ENCODE measurements at places on chromosomes 16 and 17.
A peak's percentile ranks its signal among the peaks of the same experiment; 100 is the strongest.

GRCh38 chr17:1454541-1454940, 1.5 kb downstream of the CRK start:
- DNase-seq, result no peak

GRCh38 chr17:76240461-76241203, at the start of gene RNF157:
Gene RNF157, minus strand, starts transcription at chr17:76240493. Its CDS starts 253 bp downstream, at chr17:76240240.
- DNase-seq, result no peak

DNA sequence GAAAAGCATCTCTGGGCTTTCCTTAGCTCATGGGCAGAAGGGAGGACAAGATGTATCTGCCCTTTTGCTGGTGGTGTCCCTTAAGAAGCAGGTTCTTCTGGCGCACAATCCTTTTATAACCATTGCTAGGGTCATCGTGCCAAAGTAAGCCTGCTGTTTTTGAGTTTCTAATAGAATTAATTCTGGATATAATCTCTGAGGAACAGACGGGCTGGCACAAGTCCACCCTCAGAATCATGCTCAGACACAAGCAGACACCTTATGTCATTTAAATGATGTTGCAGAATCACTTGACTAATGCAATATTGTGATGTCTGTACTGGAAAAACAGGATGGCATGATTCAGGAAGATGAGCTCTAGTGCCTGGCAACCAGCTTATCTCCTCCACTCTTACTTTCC, 18.8 kb upstream of the MMD start:
- no peak for DNase-seq

- no peak for DNase-seq
Observed at GRCh38 chr16:88315543-88316105, 67.1 kb upstream of the ZNF469 start.

GRCh38 chr17:46117850-46118696, 75.2 kb downstream of the KANSL1 start:
- no peak for DNase-seq

DNA sequence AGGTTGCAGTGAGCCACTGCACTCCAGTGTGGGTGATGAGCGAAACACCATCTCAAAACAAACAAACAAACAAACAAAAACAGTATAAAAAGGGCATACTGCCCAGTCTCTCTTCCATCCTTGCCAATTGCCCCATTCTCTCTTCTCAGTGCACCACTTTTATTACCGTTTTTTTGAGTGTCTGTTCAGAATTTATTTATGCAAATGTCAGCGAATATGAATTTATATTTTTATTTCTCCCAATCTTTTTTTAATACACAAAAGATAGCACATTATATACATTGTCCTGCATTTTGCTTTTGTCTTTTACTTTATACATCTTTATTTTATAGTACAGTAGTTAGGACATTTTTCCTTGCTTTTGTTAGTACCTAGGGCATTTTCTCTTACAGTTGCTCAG, 19.6 kb downstream of the RNF135 start:
- no peak for DNase-seq

GRCh38 chr16:77918809-77919707, 103.3 kb upstream of the CLEC3A start:
- DNase-seq, result no peak

- DNase-seq, result no peak
Observed at GRCh38 chr16:58187665-58188421, 10.1 kb downstream of the CSNK2A2 start.

DNA sequence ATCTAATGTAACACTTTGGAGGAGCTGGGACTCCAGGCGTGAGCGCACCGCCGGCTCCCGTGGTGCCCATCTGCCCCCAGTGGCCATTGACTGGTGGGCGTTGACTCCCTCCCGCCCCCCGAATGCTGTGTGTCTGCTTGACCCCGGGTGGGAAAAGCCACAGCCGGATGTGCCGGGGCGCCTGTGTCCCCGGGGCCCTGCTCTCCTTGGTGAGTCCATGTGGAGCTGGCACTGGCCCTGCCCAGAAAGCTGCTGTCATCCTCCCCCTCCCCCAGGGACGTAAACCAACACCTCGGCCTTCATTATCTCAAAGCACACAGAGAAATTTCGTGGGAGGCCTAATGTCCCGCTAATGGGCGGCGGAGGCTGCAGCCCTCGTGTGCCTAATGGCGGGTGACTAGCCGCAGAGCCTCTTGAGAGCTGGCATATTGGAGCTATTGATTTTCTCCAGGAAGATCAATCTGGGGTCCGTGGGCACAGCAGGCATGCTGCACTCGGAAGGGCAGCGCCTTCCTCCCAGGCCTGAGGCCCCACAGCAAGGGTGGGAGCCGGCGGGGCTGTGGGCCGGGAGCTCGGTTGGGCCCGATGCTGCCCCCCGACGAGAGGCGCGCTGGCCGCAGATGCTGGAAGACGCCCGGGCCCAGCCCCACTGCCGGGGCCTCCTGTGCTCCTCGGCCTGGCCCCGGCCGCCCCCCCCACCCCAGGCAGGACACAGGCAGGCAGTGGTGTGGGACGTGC, 4.0 kb upstream of the PERCC1 start:
- no peak for DNase-seq

GRCh38 chr17:68324114-68324513, 32.8 kb downstream of the ARSG start:
- no peak for DNase-seq

GRCh38 chr17:65456368-65457151, 104.9 kb downstream of the AXIN2 start:
- no peak for DNase-seq

DNA sequence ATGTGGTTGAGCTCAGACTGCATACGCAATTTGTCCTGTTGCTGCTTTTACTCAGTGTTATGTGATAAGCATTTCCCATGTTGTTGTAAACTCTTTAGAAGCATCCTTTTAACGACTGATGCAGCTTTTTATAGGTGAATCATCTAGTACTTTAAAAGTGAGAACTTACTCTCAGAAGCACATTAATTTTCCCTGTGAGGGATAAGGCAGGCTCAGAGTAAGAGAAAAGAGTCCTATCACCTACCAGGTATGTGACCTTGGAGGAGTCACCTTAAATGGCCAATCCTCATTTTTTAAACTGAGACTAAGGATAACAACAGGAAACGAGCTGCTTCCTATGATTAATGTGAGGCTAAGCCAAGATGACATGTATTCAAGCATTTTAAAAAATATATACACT, 34.4 kb upstream of the GAN start:
- no peak for DNase-seq

DNA sequence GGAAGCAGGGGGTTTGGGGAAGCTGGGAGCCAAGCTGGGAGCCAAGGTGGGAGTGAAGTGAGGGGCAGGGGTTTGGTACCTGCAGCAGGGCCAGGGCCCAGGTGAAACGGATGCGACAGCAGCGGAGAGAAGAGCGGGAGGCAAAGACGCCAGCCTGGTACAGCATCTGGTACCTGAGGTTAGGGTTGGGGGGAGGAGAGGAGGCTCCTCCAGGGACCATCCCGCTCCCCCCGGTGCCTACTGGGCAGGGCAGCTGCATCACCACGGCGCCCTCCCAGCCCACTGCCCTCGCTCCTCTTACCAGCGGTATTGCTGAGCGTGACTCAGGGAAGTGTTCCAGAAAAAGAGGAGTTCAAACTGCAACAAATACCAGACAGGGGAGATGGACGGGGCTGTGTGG, 9.8 kb downstream of the CLN3 start:
- DNase-seq, result no peak

GRCh38 chr17:63838631-63839171, 3.8 kb downstream of the SMARCD2 start:
- DNase-seq, result no peak

- DNase-seq, result no peak
Observed at GRCh38 chr16:70646260-70647241, at the start of gene IL34. Gene IL34, plus strand, starts transcription at chr16:70646559. Its CDS starts 389 bp downstream, at chr16:70646948.

- no peak for DNase-seq
Observed at GRCh38 chr16:89047331-89048089, 46.1 kb upstream of the ACSF3 start.

DNA sequence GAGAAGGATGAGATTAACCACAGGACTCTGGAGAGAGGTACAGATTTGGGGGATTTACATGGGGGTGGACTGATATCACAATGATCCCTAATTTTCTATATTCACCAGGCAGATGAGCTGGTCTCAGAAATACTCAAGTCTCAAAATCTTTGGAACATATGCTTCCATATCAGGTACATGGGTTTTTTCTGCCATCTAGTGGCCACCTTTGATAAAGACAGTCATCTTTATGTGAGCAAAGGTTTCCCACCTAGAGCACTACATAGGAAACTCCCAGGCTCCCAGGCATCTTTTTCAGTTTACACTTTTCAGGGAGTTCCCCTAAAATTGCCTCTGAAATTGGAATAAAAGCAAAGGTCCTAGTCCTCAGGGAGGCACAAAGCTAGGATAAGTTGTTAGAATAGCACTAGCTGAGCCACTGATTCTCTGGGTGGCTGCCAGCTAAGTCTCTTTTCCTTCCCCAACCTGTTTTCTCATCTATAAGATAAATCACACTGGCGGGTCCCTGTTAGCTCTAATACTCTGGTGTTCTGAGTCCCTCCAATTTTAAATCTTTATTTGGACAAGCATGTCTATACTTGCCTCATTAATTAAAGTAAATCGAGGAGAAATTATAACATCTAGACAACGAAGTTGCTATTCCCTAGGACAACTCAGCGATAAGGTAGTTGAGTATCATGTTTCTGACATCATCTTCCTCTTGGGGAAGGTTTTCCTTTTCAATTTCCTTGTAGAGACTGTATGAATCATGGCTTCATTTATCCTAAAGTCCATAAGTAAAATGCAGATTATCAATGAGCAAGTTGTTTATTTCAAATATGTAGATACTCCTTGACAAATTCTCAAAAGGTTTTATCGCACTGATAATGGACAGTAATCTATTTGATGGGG, 19.0 kb upstream of the MON1B start:
- DNase-seq, result peak; percentile 60

DNA sequence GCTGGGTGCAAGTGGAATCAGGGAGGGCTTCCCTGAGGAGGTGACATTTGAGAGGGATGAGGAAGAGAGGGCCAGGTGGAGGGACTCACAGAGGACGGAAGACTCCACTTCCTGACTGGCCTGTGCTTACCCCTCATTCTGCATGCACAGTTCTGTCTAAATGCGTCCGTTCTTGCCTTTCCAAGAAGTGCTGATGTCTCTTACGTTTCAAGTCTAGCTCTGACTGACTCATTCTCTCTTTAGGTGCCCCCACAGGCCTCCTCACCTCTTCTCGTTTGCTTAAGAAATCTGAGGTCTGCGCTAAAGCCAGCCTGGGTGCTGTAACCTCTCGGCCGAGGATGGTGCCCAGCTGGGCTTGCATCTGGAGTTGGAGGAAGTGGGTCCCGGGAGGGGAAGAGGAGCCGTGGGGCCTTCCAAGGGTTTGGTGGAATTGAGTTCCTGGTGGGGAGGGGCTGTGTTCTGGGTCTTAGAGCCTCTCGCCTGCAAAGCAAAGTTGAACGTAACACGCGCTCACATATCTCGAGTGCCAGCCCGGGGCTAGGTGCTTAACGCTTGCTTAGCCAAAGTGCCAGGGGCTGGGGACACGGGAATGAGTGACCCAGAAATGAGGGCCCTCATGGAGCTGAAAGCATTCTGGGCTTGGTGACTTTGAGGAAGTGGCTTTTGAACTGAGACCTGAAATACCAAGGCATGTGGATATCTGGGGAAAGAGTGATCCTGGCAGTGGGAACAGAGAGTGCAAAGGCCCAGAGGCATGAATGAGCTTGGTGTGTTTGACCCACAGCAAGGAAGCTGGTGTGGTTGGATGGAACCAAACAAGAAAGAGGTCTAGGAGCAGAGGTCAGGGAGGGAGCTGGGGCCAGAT, 4.8 kb downstream of the IL4R start:
- DNase-seq, result no peak

DNA sequence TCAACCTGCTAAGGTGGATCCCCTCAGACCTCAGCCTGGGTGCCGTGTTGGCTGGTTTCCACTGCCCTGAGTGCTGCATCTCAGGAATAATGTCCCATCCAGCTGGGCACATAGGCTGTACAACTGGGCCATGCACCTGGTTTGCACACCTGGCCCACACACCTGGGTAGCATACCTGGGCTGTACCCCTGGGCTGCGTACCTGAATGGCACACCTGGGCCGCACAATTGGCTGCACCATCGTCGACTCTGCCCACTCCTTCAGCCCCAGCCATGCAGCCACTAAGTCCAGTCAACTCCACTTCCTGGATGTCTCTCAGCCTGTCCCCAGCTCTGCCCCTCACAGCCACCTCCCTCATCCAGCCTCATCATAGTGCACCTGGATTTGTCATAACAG, 7.9 kb downstream of the SLC5A10 start:
- DNase-seq, result no peak

DNA sequence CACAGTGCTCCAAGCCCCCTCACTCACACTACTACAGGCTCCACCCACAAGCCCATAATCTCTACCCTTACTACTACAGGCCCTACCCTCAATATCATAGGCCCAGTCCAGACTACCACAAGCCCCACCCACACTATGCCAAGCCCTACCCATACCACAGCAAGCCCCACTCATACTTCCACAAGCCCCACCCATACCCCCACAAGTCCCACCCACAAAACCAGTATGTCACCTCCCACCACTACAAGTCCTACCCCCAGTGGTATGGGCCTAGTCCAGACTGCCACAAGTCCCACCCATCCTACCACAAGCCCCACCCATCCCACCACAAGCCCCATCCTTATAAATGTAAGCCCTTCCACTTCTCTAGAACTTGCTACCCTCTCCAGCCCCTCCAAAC, 13.8 kb downstream of the RIPOR1 start:
- peak; percentile 62 for DNase-seq

- no peak for DNase-seq
Observed at GRCh38 chr17:77540975-77541374, 400.2 kb downstream of the SEC14L1 start.

- no peak for DNase-seq
Observed at GRCh38 chr16:63890081-63890480, 1231.8 kb downstream of the CDH11 start.

DNA sequence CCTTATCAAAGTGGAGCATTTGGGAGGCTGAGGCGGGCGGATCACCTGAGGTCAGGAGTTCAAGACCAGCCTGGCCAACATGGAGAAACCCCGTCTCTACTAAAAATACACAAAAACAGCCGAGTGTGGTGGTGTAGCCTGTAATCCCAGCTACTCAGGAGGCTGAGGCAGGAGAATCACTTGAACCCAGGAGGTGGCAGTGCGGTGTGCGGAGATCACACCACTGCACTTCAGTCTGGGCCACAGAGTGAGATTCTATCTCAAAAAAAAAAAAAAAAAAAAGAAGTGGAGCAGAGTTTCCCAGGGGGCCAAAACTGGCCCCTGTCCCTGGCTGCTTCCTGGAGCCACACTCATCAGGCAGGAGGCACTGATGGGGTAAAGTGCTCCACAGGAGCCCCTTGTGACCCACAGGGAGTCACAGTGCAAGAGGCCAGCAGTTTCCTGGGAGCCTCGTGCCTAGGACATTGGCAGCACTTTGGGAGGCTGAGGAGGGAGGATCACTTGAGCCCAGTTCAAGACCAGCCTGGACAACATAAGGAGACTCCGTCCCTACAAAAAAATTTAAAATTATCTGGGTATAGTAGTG, 44.4 kb downstream of the RTN4RL1 start:
- no peak for DNase-seq
